COR-L47 (cell line): ENCODE measurements at places on chromosomes 5 and 9.

DNA sequence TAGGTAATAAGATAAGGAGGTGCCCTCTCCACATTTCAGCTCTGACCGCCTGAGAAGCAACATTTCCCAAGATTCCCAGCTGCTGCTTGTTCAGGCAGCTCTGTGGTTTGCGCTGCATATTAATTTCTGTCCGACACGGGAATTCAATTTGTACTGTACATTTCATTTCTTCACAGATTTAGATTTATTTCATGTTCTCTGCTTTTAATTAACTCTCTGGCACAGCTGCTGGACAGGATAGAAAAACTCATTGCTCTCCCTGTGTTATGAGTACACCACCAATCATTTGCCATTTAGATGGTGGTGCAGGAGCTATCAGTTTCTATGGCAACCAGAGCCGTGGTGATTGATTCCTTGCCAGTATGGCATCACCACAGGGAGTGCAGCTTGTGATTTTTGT, 558.5 kb downstream of the DMRTA1 start:
- DNase-seq: peak; percentile 68

- no peak for DNase-seq
These were observed 99.9 kb downstream of the KLF4 start for GRCh38 chr9:107389617-107390071.

GRCh38 chr5:97538912-97539311, 355.9 kb upstream of the RIOK2 start:
- no peak for DNase-seq

DNA sequence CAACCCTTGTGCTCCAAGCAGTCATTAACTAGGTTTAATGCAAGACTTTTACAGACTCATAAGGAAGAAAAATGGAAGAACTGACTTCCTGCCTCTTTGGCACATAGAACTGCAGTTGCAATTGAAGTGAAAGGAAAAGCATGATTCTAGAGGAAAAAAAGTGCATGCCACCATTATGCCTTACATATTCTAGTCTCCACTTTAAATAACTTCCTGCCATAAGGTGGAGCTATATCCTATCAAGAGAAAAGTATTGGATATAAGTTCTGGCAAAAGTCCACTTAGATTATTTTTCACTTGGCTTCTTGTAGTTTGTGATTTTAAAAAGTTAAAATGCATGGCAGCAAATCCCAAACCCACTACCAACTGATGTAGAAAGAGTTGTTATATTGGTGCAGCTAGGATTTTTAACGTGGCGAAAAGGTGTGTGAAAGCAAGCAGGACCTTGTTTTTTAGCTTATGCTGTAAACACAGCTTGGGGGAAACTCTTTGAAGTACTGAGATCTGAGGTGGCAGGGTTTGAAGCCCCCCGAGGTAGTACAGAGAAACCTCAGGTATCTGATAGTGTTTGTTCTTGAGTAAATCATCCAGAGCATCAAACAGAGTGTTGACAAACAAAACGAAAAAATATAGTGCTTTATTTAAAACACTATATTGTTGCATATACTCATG, 117.9 kb downstream of the ANXA1 start:
- DNase-seq: peak; percentile 31

DNA sequence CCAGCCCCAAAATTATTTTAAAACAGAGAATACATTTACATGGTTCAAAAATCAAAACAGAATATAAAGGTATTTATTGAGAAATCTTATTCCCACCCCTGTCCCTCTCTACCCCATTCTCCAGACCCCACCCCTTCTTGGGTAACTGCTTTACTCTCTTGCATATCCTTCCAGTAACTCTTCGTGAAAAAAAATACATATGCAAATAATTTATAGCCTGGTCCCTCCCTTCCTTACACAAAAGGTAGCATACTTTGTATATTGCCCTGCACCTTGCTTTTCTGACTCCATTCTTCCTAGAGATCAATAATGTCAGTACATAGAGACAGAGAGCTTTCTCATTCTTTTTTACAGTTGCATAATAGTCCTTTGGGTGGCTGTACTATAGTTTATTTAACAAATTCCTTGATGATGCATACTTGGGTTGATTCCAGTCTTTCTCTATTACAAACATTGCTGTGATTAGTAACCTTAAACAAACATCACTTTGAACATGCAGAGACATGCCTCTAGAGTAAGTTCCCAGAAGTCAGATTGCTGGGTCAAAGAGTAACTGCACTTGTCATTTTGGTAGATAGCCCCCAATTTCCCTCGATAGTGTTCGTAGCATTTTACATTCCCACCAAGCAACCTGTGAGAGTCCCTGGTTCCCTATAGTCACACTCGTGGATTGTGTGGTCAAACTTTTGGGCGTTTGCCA, 47.9 kb downstream of the STOM start:
- DNase-seq: no peak

GRCh38 chr5:40395251-40395650, 284.5 kb upstream of the PTGER4 start:
- DNase-seq: no peak

DNA sequence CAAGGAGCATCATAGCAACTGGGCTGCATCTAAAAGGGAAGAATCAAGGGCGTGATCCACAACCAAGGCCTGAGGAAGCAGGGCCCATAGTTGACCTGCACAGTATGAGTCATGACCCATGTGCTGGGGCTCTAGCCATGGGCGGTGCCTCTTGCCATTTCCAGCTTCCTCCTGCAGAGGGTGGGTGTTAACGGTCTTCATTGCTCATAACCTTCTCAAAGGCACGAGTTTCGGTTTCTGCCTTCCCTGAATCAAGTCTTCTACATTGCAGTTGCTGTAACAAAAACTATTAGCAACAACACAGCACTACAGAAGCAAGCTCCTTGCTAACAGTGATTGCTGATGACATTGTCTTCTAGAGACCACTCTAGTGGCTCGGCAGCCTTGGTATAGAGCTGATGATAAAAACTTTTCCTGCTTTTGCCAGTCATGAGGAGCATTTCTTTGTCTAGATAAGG, 66.9 kb downstream of the CTSL start:
- no peak for DNase-seq

DNA sequence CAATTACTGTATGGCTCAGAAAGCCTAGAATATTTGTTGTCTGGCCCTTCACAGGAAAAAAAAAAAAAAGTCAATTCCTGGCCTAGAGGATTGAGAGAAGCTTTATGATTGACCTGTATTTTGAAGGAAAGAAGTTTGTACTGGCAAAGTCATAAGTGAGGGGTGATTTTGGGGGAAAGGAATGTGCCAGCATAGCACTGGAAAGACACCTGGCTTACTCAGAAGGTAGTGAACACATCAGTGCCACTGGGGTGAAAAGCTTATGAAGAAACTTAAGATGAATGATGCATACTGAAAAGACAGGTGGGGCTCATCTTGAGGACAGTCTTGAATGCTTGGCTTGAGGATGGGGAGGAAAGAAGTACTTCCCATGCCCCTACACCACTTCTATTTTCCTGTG, 127.9 kb upstream of the RASA1 start:
- DNase-seq: no peak

DNA sequence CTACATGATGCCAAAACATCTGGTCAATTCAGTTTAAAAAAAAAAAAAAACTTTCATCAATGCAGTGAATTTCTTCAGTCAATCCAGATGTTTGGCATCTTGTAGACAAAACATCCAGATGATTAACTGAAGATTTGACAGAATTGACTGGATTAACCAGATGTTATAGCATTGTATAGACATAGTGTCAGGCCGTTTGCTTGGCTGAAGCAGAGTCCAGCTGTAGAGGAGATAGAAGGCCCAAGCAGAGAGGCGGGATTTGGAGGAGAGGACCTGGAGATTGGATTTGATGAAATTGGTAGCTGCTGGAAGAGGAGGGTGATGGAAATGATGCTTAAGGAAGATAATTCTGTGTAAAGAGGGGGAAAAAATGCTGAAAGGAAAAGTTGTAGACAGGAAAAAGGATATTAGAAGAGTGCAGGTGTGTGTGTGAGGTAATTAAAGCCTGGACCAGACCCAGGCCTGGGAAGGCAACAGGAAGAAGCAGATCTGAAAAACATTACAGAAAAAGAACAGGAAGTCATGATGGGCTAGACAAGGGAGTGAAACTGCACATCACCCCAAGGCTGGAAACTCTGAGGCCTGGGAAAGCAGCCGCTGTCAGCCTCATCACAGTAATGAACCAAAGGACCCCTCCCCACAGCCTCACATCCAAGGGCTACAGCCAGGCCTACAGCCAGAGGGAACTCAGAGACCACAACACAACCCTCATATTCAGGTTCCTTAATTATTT, 258.3 kb downstream of the CWC27 start:
- no peak for DNase-seq

- DNase-seq: no peak
These were observed 1.9 kb downstream of the STOM start for GRCh38 chr9:121368138-121368522.

- DNase-seq: no peak
These were observed 52.6 kb downstream of the ADAMTS16 start for GRCh38 chr5:5192681-5193080.

GRCh38 chr9:129486756-129487657, 133.9 kb downstream of the C9orf50 start:
- DNase-seq: no peak

DNA sequence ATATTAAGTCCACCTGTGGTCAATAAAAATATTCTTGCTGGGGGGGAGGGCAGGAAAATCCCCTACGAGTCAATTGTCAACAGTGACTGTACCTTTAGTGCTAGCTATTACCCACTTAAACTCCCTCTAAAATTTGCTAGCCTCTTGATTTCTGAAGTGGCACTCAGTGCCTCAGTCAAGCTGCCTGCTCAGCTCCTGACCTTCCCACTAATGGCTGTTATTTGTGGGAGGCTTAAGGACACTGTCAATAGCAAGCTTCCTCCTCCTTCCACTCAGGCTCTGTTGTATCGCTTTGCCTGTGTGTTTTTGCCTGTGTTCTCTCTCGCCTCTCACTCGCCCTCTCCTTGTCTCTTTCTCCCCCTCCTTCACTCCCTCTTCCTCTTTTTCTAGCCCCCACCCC, 140.8 kb downstream of the BNC2 start:
- no peak for DNase-seq

- no peak for DNase-seq
These were observed at the start of gene TOR4A for GRCh38 chr9:137277329-137278041. Gene TOR4A, plus strand, starts transcription at chr9:137277726. Its CDS starts 964 bp downstream, at chr9:137278690.

GRCh38 chr9:121648799-121649198, 2.6 kb upstream of the DAB2IP start:
- no peak for DNase-seq

DNA sequence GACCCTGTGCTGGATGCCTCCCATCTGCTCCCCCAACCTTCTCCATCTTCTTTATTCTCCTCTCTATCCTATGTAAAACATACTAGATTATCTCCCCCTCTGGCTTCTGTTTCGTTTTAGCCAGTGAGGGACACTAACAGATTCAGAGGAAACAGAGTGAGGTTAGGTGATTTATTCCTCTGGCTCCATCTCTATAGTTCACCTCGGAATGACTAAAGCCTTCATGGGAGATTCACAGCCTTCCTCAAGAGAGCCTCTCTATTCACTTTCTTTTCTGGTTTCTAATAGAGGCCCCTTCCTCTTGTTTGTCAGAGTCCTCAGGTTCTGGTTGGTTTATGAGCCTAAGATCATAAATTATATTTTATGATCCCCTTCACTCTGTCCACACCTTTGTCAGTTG, 633.1 kb upstream of the TYRP1 start:
- no peak for DNase-seq

- no peak for DNase-seq
These were observed 2.6 kb upstream of the SMC5 start for GRCh38 chr9:70256123-70256551.

GRCh38 chr5:42490831-42491230, 67.6 kb downstream of the GHR start:
- no peak for DNase-seq
